Ovary (tissue), 10 donors: ENCODE measurements at places on chromosomes 11 and 22. TPM values are rescaled to one million over a fixed set of nuclear protein-coding genes. Genes with fewer than 3 reads are reported as not detected.
A peak's percentile ranks its signal among the peaks of the same experiment; 100 is the strongest.

DNA sequence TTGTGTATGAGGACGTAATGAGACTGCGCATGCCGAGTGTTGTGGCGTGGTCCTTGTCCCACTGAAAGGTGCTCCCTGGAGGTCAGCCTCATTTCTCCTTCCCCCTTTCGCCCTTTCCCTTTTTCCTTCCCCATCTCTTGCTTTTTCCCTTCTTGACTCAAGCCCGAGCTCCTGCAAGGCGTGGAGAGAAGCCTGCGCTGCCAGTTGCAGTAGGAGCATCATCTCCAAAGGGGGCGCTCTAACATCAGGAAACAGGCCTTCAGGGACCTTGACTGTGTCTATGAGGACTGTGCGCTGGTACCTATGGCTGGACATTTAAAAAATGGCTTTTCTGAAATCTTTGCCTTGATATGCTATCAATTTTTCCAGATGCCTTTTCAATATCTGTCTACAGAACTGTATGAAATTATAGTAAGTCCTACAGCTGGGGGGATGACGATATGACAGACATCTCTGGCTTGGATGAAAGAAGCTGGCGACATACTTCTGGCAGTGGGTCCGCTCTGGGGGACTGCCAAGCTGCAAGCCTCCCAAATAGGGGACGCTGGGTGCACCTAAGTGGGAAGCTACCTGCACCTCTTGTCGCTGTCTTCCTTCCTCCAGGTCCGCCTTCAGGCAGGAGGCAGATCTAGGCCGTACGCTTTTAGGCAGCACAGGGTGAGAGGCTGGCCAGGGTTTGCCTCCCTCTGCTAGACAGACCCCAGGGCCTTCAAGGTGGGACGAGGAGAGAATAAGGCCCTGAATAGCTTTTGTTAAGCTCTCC is 96.5 kb downstream of the NXPE2 start:
- DNase-seq, result no peak

GRCh38 chr11:131217313-131218310 is 152.8 kb upstream of the NTM start:
- no peak for DNase-seq

DNA sequence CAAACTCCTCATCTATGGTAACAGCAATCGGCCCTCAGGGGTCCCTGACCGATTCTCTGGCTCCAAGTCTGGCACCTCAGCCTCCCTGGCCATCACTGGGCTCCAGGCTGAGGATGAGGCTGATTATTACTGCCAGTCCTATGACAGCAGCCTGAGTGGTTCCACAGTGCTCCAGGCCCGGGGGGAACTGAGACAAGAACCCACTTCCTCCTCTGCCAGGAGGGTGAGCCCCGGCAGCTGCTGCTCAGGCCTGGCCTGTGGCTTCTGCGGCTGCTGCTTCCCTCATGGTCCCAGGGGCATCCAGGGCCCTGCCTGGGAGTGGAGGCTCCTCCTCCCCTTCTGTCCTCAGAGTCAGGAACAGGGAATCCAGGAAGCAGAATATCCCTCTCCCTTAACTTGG is 98.4 kb downstream of the ZNF280B start:
- no peak for DNase-seq

- no peak for DNase-seq
Measured at GRCh38 chr11:26936109-26936508, 57.8 kb upstream of the FIBIN start.

OR52I1 gene
- not detected for total RNA-seq

DNA sequence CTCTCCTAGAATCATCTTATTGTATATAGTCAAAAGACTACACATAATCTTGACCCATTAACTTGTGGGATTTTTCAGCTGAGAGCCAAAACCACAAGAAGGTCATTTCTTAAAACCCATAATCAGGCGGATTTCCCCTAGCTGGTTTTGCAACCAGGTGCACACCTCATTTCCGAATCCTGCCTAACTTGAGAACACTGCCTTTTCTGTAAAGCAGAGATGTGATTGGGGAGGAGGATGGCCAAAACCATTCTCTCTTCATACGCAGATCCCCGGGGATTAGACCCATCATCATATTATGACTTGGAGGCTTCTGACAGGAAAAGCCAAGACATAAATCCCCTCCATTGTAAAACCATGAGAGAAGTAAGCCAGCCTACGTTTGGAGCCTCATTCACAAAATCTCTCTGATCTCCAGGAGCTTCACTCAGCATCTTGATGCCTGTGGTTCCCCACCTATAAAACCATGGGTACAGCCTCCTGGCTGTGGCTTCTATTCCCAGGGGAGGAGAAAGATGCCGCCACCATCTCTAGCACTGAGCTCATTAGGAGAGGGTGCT is 191.3 kb downstream of the KIF18A start:
- DNase-seq, result no peak

TMA7B gene
- total RNA-seq, result not detected

OR8A1 gene
- not detected for total RNA-seq

OTOG gene
- total RNA-seq, result not detected

FAM83F gene
- total RNA-seq, result 0.20 TPM

DNA sequence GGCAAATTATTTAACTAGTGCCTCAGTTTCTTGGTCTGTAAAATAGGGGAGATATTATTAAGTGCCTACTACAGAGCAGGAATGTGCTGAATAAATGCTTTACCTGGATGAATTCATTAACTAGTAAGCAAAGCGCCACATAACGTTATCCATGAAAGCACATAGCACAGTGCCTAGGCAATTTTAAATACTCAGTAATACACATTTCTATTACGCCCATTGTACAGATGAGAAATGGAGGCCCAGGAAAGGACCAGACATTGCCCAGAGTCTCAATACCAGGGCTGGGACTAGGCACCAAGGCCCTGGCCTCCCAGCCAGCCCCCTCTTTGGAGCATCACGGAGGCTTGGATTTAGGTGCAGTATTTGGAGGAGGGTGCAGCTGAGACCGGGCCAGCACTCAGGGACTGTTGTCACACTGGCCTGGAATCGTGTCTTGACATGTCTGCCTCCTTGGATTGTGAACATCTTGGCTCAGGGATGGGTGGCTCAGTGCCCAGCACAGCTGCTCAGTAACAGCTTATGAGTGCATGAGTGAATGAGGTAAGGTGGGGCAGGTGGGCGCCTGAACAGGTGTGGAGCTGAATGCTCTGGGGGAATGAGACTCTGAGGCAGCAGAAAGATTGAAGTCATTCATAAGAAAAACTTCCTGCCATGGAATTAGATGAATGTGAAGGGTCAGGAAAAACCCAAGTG is 42.1 kb upstream of the TPBGL start:
- DNase-seq, result no peak

GRCh38 chr11:8759634-8760033 is 77.0 kb downstream of the RPL27A start:
- DNase-seq, result peak; percentile 54

DNA sequence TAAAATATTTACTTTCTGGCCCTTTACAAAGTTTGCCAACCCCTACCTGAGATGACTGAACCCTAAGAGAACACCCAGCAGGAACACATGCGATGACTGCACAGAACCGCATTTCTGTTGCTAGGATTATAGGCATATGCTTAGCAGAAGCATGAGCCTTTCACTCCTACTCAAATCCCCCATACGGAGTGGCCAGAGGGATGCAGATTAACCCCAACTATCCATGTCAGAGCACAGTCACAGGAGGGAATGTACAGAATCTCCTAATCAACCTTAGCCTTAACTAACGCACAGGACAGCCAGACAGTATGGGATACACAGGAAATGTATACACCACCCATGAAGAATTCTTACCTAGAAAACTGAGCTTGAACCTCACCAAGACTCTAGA is 6.2 kb downstream of the HPS4 start:
- DNase-seq, result no peak

BCR gene
- total RNA-seq, result 32.3 TPM

MUC6 gene
- 0.38 TPM for total RNA-seq

GRCh38 chr11:1983601-1983961 is 14.1 kb downstream of the H19 start:
- peak; percentile 27 for DNase-seq

FJX1 gene
- 6.7 TPM for total RNA-seq

ACRV1 gene
- total RNA-seq, result not detected

GRCh38 chr22:39352306-39352891 is 2.6 kb downstream of the SYNGR1 start:
- DNase-seq, result no peak

DNA sequence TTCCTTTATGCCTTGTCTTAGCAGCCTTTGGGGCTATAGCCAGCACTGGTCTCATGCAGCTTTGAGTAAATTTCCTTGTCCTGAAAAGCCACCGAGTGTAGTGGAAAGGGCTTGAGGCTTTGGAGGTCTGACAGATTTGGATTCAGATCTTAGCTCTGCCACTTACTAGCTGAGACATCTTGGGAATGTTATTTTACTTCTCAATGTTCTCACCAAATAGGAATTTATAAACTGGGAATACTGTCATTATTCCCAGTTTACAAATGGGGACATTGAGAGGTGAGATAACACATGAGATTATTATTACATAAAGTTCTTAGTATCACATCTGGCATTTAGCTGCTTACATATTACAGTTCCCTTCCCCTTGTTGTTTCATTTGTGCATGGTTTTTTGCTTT is 95.5 kb downstream of the COMMD9 start:
- DNase-seq, result no peak

NCF4 gene
- total RNA-seq, result 6.3 TPM

DNA sequence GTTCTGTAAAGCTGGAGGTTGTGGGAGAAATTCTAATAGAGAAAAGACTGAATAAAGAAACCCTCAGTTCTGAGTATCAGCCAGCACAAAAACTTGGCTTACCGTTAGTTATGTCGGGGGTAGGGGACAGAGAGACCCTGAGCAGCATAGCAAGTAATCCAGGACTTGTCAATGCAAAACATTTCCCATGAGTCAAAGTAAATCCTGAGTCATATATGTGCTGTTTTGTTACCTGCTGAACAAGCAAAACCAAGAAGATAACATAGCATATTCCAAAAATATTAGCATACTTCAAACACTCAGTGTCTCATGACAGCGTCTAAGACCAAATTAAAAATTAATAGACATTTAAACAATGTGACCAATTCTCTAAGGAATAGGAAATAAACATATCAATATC is 75.1 kb upstream of the LUZP2 start:
- DNase-seq, result no peak

DNA sequence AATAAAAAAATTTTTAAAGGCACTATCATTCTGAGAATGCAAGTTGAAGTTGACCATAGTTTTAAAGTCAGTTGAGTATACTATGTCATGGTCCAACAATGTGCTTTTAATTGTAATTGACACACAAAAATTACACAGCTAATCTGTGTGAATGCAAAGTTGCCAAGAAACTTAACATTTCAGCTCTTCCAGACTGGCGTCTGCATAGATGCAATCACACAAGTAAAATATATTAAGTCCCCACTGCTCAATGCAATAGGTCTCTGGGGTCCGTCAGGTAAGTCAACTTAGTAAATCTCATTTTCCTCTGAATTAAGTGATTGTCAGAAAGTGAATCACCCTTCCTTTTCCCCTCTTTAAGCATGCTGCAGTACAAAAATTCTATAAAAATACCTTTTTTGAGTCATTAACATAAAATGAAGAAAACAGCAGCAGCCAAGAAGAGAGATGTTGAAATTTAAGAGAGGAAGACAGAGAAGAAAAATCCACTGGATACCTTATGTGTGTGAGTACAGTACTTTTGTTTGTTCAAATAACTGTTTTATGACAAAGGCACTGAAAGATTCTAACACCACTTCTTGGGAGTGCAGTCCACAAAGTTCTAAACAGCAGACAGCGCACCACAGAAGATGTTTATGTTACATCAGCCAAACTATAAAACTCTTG is 5.1 kb downstream of the FZD4 start:
- DNase-seq, result no peak

OR51E2 gene
- not detected for total RNA-seq

GRCh38 chr22:49086181-49086580 is 741.5 kb downstream of the BRD1 start:
- DNase-seq, result no peak

DNA sequence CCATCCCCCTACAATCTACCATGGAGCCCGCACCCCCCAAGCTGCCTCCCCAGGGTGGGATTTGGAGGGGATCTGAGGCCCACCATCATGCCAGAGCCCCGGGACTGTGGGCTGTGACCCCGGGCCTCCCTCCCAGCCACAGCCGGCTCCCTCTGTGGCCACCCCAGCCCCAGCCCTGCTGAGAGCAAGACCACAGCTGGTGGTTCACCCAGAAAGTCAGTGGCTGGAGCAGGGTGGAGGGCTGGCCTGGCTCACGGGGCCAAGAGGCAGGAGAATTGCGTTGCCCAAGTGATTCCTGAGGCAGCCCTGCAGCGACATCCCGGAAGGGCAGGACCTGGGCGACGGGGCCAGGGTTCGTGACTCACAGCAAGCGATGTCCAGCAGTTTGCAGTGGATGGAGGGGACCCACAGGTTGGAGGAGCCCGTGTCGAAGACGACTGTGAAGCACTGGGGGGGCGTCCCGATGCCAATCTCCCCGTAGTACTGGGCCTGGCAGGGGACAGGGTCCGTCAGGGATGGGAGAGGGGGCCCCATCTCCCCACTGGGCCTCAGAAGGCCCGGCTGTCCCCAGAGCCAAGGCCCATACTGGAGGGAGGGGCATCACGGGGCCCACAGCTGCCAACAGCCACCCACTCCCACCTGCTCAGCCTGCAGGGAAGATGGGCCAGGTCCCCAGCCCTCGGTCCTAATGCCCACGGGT is 4.4 kb downstream of the CTSD start:
- no peak for DNase-seq

LIF gene
- total RNA-seq, result 1.9 TPM

ISX gene
- total RNA-seq, result not detected

OSBPL5 gene
- total RNA-seq, result 12.5 TPM

- no peak for DNase-seq
Measured at GRCh38 chr11:123483058-123483457, 53.0 kb downstream of the GRAMD1B start.

DNA sequence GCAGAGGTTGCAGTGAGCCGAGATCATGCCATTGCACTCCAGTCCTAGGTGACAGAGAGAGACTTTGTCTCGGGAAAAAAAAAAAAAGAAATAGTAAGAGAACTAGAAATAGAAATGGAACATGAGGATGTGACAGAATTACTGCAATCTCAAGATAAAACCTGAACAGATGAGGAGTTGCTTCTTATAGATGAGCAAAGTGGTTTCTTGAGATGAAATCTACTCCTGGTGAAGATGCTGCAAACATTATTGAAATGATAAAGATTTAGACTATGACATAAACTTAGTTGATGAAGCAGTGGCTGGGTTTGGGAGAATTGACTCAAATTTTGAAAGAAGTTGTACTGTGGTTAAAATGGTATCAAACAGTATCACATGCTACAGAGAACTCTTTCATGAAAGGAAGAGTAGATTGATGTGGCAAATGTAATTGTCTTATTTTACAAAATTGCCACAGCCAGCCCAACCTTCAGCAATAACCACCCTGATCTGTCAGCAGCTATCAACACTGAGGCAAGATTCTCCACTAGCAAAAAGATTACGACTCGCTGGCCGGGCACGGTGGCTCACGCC is 13.7 kb downstream of the XNDC1N start:
- no peak for DNase-seq

GRCh38 chr11:102599642-102600261 is 25.4 kb downstream of the MMP20 start:
- DNase-seq, result no peak

LAYN gene
- total RNA-seq, result 25.0 TPM

C11orf21 gene
- 0.12 TPM for total RNA-seq

DNA sequence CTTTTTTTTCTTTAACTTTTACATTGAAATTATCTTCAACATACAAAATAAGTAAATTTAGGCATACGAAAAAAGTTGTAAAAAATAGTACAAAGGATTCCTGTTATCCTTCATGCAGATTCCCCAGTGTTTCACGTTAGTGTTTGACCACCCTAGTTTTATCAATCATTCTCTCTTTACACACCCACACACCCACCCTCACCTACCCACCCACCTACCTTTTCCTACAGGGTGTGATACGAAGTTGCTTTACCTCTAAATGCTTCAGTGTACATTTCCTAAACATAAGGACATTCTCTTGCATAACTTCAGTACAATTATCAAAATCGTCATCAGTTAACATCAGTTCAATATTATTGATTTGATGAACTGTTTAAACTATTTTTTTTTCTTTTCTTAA is 37.0 kb downstream of the HIPK3 start:
- DNase-seq, result no peak
